ENCODE measurements at places on chromosomes 3 and 15. TPM values are rescaled to one million over a fixed set of nuclear protein-coding genes. Genes with fewer than 3 reads are reported as not detected.
A peak's percentile ranks its signal among the peaks of the same experiment; 100 is the strongest.

PPM1L gene
- 2.4 TPM for total RNA-seq

DNA sequence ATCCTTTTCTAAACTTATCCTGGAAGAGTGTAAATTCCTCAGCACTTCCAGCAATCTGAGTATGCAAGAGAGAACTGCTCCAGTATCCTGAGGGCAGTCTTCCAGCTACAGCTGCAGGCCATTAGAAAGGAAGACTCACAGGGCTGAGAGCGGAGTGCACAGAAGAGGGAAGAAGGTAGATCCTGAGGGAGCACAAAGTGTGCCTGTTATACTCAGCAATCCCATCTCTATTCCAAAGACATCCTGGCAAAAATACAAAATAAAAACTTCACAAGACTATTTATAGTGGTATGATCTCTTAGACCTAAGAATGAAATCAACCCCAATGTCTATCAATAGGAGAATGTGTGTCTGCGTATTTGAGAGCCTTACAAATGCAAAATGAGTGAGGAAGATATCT is 292.0 kb downstream of the ZIC1 start:
- H3K4me3 ChIP-seq: no peak overlapping the region
- H3K36me3 ChIP-seq: no peaks in the 10 kb centered on the region
- H3K27ac ChIP-seq: no peak overlapping the region
- H3K4me1 ChIP-seq: no peaks in the 10 kb centered on the region
- H3K27me3 ChIP-seq: no peaks in the 10 kb centered on the region
- no peak for DNase-seq

- H3K27ac ChIP-seq: no peak overlapping the region
- no peaks in the 10 kb centered on the region for H3K4me1 ChIP-seq
- no peaks in the 10 kb centered on the region for H3K36me3 ChIP-seq
- DNase-seq: no peak
- H3K4me3 ChIP-seq: no peak overlapping the region
Measured at GRCh38 chr3:156218353-156218744, 98.0 kb downstream of the KCNAB1 start.

FRMD5 gene
- total RNA-seq: 0.30 TPM

- H3K4me3 ChIP-seq: no peak overlapping the region
- H3K27ac ChIP-seq: no peak overlapping the region
- no peaks in the 10 kb centered on the region for H3K36me3 ChIP-seq
- peaks cover 4% of the 10 kb centered on the region for H3K27me3 ChIP-seq
- DNase-seq: no peak
Measured at GRCh38 chr3:45778761-45779201, 17.6 kb downstream of the SLC6A20 start.

NAALADL2 gene
- 0.27 TPM for total RNA-seq

GRCh38 chr3:69847303-69847702 is 108.0 kb downstream of the MITF start:
- H3K36me3 ChIP-seq: no peaks in the 10 kb centered on the region
- H3K27ac ChIP-seq: no peak overlapping the region
- no peaks in the 10 kb centered on the region for H3K4me1 ChIP-seq
- no peak for DNase-seq

DNA sequence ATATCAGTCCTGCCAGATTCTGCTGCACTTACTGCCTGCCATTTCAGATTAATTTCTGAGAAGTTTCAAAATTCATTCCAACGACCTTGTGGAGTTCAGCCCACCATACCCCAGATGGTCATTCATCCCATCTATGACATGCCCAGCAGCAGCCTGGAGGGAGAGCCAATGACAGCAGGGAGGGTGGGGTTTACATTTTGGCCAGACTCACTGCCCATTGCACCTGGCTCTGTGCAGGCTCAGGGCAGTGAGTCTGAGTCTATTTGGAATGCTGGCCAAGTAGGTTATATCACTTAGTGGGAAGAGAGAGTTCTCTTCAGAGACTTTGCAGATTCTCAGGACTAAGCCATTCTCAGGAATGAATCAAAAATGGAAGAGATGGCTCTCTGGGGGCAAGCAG is 21.5 kb downstream of the SRPRB start:
- no peak overlapping the region for H3K27ac ChIP-seq
- H3K4me1 ChIP-seq: no peaks in the 10 kb centered on the region
- no peak for DNase-seq
- no peak overlapping the region for H3K4me3 ChIP-seq

DNA sequence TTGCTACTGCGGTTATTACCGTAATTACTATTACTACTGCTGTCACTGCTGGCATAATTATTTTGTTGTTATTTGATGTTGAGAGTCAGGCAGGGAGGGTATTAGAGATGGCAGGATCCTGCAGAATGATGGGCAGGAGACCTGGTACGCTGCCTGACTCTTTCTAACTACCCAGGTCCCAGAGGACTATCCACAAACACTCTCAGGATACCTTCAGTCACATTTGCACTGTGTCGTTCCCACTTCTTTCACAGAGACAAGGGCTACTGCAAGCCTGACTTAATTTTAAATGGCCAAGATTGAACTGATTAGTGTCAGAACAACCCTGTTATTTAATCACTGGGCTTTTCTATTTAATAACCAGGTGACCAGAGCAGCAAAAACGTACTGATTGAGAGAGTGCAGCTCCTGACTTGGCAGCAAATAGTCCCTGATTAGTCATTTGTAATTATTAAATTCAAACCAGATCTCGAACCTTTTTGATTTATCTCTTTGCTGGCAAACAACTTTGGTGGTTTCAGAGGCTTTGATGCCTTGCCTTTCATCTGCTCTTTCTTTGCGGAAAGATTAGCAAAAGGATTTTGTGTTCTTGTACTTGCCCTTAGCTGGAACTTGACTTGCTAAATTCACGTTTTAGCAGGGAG is 88.8 kb upstream of the ARHGEF3 start:
- H3K4me1 ChIP-seq: peaks cover 83% of the 10 kb centered on the region
- DNase-seq: no peak
- peak overlapping the region; percentile 53 for H3K4me3 ChIP-seq
- H3K27me3 ChIP-seq: no peaks in the 10 kb centered on the region

GRCh38 chr15:46343196-46343935 is 708.5 kb downstream of the SQOR start:
- H3K4me1 ChIP-seq: no peaks in the 10 kb centered on the region
- no peak for DNase-seq
- no peak overlapping the region for H3K4me3 ChIP-seq
- H3K27ac ChIP-seq: no peak overlapping the region
- no peaks in the 10 kb centered on the region for H3K36me3 ChIP-seq
- H3K27me3 ChIP-seq: no peaks in the 10 kb centered on the region

ACTC1 gene
- not detected for total RNA-seq

ATXN7 gene
- total RNA-seq: 27.1 TPM

GRCh38 chr3:177521305-177521704 is 324.0 kb upstream of the TBL1XR1 start:
- no peaks in the 10 kb centered on the region for H3K27me3 ChIP-seq
- peaks cover 12% of the 10 kb centered on the region for H3K4me1 ChIP-seq
- H3K27ac ChIP-seq: no peak overlapping the region
- no peak for DNase-seq
- no peak overlapping the region for H3K4me3 ChIP-seq
- H3K36me3 ChIP-seq: no peaks in the 10 kb centered on the region

- H3K27me3 ChIP-seq: peaks cover 9% of the 10 kb centered on the region
- H3K4me1 ChIP-seq: no peaks in the 10 kb centered on the region
- DNase-seq: no peak
- no peak overlapping the region for H3K4me3 ChIP-seq
- H3K36me3 ChIP-seq: no peaks in the 10 kb centered on the region
Measured at GRCh38 chr3:115835946-115836345, 212.6 kb downstream of the GAP43 start.

DNA sequence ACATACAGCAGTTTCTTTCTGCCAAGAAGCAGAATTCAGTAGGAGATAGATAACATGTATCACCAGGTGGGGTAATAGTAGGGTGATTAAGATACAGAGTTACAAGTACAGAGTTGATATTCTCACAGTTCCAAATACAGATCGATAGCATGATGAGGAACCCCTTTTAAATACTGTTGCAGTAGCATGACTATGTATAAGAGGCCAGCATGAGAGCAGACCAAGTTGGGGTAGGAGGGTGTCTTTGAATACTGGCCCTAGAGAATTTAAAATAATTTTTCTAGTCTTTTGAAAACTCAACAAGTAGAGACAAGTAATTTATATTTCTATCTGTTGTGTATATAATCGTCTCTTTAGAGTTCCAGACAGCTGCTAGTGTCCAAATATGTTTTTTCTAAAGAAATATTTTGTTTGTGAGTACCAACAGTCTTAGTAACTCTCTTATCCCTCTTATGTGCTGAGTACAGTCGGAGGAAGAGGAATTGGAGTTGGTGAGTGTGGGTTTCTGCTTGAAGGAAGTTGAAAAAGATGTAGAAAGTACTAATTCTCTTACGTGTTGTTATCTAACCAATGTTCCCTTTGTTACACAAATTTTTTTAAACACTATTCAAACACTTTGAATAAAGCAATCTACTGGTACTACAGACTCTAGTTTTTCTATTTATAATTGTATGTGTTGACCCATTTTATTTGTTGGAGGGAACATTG is 30.2 kb downstream of the LYSMD4 start:
- H3K4me1 ChIP-seq: peaks cover 37% of the 10 kb centered on the region
- no peak for DNase-seq
- no peak overlapping the region for H3K4me3 ChIP-seq

NR1I2 gene
- 0.40 TPM for total RNA-seq

DNA sequence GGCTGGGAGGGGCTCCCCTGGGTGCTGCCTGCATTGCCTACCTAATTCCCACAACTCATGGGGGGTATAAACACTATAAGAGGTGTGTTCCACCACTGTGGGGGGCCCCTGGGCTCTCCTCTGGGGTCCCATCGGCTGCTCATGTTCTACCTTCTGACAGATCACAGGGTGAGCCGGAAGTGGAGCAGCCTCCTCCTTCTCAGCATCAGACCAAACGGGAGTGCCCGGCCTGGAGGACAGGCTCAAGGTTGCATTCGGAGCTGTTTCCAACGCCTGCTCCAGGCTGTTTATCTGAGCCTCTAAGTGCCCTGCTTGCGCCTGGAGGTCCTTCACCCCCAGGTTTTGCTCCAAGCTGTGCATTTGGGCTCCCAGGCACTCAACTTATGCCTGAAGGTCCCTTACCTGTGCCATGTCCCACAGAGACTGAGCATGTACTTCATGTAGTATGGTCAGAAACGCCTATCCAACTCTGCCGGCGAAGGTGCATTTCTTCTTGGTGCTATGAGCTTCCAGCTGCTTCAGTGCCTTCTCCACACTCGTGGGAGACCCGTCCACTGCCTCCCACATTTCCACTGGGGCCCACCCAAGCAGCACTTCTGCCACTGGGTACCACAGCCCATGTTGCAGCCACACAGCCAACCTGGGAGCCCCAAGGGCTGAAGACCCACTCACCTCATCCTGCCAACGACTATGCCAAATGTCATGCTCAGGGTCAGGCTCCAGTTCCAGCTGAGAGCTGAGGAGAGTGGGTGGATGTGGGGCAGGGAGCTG is 232.1 kb downstream of the IGSF11 start:
- H3K36me3 ChIP-seq: no peaks in the 10 kb centered on the region
- no peaks in the 10 kb centered on the region for H3K4me1 ChIP-seq
- H3K27ac ChIP-seq: no peak overlapping the region
- H3K4me3 ChIP-seq: no peak overlapping the region

TPRA1 gene
- 22.5 TPM for total RNA-seq

DNA sequence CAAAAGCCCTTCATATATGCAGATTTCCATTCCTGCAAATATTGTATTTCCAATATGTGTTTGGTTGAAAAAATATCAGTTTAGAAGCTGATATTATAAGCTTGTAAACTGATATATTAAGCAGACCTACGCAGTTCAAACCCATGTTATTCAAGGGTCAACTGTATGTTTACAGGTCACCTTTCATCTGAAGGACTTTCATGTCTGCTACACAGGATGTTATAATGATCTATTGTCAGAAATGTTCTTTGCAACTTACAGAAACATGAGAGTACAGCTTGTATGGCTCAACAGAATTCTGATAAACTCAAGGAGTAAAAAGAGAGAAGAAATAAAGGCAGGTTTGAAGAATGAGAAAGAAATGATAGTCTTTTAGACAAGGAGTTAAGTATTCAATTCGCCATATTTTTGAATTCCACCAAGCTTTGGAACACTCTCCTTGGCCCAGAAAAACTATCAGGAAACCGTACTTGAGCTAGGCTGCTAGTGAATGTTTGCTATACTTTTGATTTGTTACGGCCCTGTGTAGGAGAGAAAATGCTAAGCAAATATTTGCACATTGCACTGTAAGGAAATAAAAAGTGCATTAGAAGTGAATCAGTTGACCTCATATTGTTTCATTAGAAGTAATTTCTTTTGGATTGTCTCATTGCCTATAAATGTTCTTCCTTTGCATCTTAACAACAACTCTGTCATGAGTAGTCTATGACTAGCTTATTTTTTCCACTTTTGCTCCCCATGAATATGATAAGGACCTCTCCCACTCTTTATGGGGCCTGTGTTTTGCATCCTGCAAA is 81.2 kb downstream of the NEK11 start:
- peaks cover 3% of the 10 kb centered on the region for H3K36me3 ChIP-seq
- H3K4me3 ChIP-seq: no peak overlapping the region
- no peaks in the 10 kb centered on the region for H3K4me1 ChIP-seq
- no peaks in the 10 kb centered on the region for H3K27me3 ChIP-seq

LYZL4 gene
- total RNA-seq: not detected

SLC38A3 gene
- total RNA-seq: not detected

HES1 gene
- total RNA-seq: 0.40 TPM

DNA sequence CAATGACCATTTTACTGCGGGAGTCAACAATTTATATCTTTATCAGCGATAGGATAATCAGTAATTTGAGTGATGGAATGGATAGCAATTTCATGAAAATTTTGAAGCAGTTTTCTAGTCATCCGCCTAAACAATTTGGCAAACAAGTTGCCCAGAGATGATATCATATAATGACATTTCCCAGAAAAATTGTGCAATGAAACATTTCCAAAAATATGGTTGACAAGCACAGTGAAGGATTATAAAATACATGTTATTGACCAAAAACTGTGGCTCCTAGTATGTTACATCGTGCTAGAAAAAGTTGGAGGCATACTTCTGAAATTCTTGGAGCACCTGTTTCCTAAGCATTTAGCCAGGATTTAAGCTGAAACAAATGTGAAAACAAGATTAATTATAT is 145.1 kb downstream of the GHSR start:
- H3K36me3 ChIP-seq: peaks cover 3% of the 10 kb centered on the region
- no peak overlapping the region for H3K4me3 ChIP-seq
- no peak for DNase-seq
- no peak overlapping the region for H3K27ac ChIP-seq

DNA sequence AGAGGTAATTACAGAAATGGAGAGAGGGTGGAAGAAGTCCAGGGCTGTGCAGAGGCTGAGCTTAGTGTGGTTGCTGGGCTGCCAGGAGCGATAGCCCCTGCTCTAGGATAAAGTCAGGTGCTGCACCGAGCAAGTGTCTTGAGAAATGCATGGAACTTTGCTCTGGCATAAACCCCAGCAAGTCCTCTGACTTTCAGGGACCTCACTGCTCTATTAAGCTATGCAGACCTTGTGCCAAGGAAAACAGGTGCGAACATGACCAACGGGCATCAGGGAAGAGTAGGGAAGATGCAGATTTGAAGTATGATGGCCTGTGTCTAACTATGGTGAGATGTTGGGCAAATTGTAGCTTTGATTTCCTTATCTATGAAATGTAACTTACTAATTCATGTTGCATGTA is 416.8 kb downstream of the NR2F2 start:
- no peaks in the 10 kb centered on the region for H3K36me3 ChIP-seq
- no peaks in the 10 kb centered on the region for H3K4me1 ChIP-seq
- H3K27ac ChIP-seq: no peak overlapping the region
- no peaks in the 10 kb centered on the region for H3K27me3 ChIP-seq
- no peak overlapping the region for H3K4me3 ChIP-seq
- DNase-seq: no peak

- H3K4me1 ChIP-seq: no peaks in the 10 kb centered on the region
- H3K36me3 ChIP-seq: no peaks in the 10 kb centered on the region
- H3K27ac ChIP-seq: no peak overlapping the region
- no peak overlapping the region for H3K4me3 ChIP-seq
- no peak for DNase-seq
- peaks cover 11% of the 10 kb centered on the region for H3K27me3 ChIP-seq
Measured at GRCh38 chr3:70090322-70090913, 90.9 kb downstream of the SAMMSON start.
